Activated CD4-positive, alpha-beta T cell treated with anti-CD3 and anti-CD28 coated beads for 24 hours (primary cell): ENCODE measurements at places on chromosomes 3 and 15.

DNA sequence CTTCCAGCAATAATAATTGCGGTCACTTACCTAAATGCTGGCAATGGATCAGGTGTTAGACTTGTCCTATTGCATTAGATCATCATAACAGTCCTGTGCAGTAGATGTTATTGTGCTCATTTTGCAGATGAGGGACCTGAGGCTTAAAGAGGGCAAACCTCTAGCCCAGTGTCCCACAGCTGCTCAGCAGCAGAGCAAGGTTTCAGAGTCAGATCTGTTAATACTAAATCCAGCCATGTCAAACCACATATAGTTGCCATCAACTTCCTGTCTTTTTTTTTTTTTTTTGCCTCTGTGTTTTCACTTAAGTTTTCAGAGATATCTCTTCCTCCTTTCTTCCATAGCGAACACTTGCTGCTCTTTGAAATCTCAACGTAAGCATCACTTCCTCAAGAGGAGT is 12.1 kb downstream of the FEZF2 start:
- DNase-seq, result no peak

DNA sequence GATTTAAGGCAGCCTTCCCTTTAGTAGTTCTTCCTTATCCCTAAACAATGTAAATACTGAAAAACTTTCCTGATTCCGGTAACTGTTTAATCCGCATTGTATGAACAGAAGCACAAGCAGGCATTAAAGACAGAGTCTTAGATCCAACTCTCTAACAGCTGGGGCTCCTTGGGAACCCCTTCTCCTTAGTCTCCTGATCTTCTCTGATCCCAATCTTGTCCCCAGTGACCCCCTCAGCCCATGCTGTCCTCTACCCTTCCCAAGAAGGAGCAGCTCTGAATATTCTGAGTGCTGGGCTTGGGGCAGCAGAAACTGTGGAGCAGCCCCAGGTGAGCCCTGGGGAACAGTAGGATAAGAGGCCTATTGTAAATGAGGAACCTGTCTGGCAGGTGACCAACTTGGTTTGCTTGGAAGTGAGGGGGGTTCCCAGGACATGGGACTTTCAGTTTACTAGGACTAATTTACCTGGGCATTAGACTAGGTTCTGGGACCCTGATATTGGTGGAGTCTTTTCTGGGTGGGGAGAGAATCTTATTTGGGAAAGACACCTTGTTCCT is 13.0 kb upstream of the SLC30A4 start:
- DNase-seq, result no peak

DNA sequence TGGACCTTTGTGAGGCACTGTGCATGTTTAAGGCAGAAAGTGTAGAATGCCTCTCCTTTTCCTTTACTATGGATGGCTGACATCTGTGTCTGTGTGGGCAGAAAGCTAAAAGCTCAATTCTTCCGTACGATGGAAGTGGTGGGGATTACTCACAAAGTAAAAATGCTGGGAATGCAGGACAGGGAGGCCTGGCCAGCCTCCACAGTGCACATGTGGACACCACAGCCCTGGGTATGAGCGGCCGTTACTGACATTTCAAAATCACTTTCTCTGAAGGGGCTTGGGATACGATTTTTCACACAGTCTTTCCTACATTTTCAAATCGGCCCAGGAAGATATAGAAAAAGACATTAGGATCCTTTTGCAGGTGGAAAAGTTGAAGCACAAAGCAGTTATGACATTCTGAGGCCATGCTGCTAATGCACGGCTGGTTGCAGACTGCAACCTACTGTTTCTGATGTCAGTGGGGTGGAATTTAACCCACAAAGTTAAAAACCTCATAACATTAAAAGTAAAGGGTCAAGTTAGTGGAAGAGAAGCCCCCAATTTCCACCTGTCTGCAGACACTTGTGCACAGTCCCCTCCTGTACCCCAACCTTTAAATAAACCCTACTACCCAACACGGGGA is 27.9 kb downstream of the EHD4 start:
- no peak for DNase-seq

DNA sequence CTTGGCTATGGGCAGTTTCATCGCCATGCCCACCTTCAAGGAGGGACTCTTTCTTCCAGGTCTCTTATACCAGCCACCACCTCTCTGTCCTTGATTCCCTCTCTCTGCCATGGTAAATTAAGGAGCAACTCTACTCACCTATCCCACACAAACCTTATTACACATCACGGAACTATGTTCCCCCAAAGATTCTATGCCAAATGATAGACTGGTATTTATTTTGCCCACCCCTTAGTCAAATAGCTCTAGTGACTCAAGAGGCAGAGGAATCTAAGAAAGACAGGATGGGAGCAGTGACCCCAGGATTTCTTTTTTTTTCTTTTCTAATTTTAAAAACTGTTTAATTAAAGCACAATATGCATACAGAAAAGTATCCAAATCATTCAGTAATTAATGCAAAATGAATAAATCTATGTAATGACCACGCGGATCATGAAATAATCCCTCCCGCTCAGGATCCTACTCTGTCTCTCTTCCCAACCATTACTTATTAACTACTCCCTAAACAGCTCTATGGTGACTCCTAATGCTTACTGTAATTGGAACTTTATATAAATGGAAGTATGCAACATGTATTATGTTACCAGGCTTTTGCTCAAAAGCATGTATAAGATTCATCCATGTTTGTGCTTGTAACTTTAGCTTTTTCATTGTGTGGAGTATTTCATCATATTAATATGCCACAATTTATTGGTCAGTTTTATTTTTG is 410.8 kb upstream of the RASGRP1 start:
- no peak for DNase-seq

GRCh38 chr3:61443886-61444285 is 117.5 kb upstream of the PTPRG start:
- DNase-seq, result no peak

GRCh38 chr3:78761126-78761525 is 1006.7 kb downstream of the ROBO1 start:
- no peak for DNase-seq

DNA sequence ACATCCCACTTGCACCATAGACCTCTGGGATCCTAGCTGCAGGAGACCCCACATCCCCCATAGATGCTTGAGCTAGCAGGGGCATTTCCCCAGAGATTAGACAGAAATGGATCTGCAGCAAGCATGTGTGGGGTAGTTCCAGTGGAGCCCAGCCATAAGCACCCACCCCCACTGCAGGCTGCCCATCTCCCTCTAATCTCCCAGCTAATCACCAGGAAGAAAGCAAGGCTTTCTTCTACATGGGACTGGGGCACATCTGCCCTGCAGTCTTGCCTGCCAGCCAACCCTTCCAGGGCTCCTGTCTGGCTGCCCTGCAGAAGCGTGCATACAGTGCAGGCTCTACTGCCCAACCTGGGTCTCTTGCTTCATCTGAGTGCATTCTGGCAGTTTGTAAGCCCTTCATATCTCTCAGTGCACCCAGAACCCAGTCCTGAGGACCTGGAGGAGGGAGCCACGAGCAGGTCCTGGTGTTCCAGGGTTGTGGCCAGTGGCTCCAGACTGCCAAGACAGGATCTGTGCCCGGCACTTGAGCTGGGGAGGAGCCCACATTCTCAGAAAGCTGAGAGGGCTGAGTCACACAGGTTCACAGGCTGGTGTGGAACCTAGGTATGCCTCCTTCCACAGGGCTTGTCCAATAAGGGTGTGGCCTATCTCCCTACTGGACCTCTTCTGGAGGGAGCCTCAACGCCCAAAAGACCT is 49.9 kb upstream of the IGSF11 start:
- no peak for DNase-seq

GRCh38 chr3:134643150-134643675 is 7.6 kb downstream of the KY start:
- DNase-seq, result no peak

GRCh38 chr3:78706906-78707523 is 1060.8 kb downstream of the ROBO1 start:
- no peak for DNase-seq

- DNase-seq, result no peak
Measured at GRCh38 chr3:98603580-98603979, 10.2 kb upstream of the CPOX start.

DNA sequence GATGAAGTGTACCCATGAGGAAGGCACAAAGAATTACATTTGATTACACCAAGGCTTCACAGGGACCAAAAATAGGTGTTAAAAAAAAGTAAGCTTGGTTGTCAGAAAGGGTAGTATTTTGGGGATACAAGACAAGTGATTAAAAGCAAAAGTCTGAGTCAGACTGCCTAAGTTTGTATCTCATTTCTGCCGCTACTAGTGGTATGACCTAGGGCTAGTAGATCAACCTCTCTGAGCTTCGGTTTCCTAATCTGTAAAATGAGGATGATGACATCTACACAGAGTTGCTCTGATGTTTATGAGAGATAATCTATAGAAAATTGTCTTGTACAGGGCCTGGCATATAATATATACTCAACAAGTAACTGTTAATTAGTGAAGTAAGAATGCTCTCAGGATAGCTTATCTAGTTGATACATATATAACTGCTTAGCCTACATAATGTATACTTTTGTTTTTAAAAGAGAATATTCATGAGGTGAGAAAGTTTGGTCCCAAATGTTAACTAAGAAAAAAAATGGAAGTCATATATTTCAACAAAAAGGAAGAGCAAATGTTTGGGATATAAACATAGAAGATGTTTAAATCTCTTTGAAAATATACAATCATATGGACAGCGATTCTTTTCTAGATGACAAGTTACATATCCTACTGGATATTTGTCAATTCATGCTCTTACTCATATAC is 163.0 kb upstream of the SLC2A2 start:
- no peak for DNase-seq

- no peak for DNase-seq
Measured at GRCh38 chr3:51519848-51520247, 18.7 kb upstream of the RAD54L2 start.

DNA sequence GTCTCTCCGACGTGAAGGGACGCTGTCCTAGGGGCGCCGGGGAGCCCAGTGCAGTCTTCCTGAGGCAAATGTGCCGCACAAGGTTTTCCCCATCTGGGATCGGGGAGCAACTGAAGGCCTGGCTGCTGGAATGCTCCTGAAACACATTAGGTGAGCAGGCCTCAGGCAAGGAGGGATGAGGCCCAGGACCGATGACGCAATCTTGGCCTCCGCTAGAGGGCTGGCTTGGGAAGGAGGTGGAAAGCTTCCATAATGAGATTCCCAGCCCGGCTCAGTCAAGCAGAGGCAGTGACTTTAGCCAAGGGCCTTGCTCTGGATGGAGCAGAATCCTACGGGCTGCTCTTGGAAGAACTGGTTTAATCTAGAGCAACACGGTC is 50.8 kb downstream of the CPN2 start:
- DNase-seq, result no peak

- DNase-seq, result no peak
Measured at GRCh38 chr3:15292765-15293522, 39.4 kb downstream of the SH3BP5 start.

DNA sequence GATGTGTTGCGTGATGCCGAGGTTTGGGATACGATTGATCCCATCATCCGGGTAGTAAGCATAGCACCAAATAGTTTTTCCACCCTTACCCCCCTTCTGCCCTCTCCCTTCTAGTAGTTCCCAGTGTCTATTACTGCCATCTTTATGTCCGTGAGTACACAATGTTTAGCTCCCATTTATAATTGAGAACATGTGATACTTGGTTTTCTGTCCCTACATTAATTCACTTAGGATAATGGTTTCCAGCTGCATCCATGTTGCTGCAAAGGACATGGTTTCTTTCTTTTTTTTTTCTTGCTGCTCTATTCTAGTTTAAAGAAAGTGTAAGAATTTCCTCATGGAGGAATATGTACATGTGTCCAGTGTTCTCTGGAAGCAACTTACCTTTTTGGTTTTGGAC is 51.8 kb downstream of the NSUN3 start:
- no peak for DNase-seq

DNA sequence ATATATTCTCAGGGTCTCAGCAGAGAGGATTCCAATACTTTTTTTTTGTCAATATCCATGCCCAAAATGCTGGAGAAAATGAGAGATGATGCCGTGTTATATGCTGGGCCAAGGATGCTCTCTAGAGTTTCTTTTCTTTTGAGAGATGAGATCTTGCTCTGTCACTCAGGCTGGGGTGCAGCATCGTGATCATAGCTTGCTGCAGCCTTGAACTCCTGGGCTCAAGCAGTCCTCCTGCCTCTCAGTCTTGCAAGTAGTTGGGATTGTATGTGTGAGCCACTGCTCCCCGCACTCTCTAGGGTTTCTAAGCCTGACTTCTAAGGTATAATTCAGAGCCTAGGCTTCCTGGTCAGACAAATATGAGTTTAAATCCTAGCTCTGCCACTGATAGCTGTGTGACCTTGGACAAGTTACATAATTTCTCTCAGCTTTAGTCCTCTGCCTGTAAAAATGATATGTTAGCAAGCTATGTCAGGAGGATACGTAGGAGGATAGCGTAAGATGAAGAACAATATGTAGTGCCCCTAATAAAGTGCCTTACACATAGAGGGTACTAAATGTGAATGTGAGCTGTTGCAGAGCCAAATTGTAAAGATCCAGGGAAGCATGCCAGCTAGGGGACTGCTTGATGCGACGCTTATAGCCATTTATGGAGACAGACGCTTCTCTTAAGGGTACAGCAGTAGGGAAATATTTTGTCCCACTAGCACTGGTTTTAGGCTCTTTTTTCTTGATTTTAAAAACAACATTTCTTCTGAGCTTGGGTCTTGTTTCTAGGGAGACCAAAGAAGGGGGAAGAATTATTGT is 7.4 kb downstream of the STARD9 start:
- no peak for DNase-seq

GRCh38 chr3:128480717-128481437 is 12.1 kb downstream of the GATA2 start:
- no peak for DNase-seq

GRCh38 chr15:98724048-98724447 is 75.7 kb downstream of the IGF1R start:
- no peak for DNase-seq

DNA sequence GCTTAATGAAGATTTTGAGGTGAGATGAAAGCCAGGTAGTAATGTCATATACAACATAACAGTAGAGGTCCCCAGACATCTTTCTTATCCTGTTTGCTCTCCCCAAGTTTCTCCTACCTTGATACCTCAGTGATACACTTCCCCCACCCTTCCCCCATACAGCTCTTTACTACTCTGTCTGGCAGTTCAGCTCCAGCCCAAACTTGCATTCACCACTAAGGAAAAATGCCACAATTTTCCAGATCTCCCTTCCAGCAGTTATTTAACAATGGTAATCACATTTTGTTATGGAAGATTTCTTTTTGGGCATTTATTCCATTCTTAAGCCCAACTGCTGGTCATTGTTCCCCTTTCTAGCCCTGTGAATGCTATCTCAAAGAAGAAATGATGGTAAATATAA is 34.9 kb upstream of the ITGA11 start:
- DNase-seq, result no peak

GRCh38 chr15:65354835-65355172 is 23.0 kb downstream of the IGDCC3 start:
- DNase-seq, result no peak

DNA sequence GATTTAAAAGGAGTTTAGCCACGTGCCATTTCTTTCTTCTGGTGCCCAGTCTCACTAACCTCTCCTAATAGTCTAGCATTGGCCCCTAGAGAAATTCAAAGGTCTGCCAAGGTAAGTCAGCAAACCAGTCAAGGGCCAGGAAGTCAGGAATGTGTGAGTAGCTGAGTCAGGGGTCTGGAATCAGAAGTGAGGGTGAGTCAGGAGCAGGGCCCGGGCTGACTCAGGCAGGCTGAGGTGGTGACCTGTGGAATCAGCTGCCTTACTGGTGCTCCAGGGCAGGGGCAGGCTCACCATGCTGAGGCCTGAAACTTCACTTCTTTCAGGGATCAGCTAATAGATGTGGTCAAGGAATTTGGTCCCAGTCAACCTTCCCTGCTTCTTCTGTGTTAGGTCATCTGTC is 105.8 kb upstream of the MYZAP start:
- no peak for DNase-seq
